ENCODE measurements at places on chromosomes 4 and X. TPM values are rescaled to one million over a fixed set of nuclear protein-coding genes. Genes with fewer than 3 reads are reported as not detected.

DNA sequence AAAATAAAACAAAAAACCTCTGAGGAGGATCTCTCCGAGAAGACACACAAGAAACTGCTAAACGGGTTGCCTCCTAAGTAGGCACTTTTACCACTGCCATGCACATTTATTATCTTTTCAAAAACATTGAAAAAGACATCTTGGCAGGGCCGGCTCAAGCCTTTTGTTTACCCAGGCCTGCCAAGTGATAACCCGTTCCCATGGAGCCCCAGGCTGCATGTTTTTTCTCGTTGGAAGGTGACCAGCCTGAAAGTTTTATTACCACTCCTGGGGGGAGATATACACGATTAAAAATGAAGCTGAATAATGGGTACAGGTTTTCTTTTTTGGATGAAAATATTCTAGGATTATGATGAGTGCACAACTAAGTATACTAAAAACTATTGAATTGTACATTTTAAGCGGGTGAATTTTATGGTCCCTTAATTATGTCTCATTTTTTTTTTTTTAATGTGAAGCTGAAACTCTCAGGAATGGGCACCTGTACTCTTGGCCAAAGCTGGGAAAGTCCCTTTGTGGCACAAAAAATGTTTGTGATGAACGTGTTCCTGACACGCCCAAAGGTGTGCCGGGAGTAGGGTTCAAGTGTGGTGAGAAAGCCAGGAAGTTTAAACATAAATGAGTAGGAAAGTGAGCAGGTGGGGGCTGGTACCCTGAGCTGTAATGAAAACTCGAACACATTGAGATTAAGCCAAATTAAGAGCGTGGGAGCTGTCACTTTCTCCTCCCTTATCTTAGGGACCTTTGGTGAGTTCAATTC lies 1.5 kb upstream of the MAP7D2 start:
- no peak for DNase-seq

- DNase-seq = no peak
Measured at GRCh38 chrX:1378306-1378759, 13.6 kb downstream of the SLC25A6 start.

GRCh38 chrX:101051549-101052302 lies at the start of gene TRMT2B:
TRMT2B (minus strand) TSS chrX:101052111; CDS start chrX:101042289, 9,822 bp downstream.
- DNase-seq = peak; percentile 67

GRCh38 chrX:136200466-136200865 lies 50.7 kb downstream of the MAP7D3 start:
- DNase-seq = no peak

GRCh38 chrX:7220121-7220520 lies 72.2 kb upstream of the PUDP start:
- peak; percentile 34 for DNase-seq

DNA sequence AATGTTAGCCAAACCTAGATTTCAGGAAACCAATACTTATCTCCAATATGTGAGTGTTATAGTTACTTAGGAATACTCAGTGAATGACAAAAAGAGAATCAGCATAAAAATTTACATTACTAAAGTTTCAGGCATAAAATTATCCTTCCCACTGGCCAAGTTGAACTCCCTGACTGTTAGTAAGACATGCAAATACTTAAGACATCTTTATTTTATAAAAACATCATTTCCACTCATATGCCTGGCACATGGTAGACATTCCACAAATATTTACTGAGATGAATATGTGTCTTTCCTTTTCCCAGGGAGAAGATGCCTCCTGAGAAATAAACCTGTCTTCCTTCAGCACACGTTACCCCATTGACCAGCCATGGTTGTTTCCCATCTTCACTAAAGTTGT lies 7.3 kb downstream of the VEGFD start:
- no peak for DNase-seq

DNA sequence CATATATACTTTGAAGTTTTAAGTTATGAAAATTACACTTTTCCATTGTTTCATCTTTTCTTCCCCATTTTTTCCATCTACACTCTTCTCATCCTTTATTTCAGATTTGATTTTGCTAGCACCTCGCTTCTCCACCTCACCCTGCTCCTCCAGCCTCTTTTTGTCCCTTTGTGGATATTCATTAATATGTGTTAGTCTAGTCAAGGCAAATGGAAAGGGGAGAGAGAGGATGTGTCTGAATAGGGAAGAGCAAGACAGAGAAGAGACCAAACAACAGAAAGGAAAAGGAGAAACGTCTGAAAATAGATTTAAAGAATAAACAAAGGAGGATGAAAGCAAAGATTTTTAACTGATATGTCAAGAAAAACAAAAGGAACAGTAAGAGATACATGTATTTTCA lies 24.1 kb downstream of the GPM6A start:
- DNase-seq = no peak

DNA sequence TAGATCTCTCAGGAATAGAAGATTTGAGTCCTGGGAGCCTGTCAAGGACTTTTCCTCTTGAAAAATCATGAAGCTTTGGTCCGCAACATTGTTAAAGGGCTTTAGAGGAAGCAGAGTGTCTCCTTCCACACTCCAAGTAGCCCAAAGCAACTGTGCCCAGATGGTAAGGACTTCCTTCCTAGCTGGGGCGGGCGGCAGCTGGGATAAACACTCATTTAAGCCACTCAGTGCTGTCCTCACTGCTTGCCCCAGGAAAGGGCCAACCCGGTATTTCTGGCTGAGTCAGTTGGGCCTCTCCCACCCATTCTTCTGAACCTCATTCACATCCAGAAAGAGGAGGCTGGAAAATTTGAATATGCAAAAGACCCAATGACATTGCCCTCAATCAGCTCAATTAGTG lies 144.3 kb downstream of the CHIC2 start:
- DNase-seq = no peak

DNA sequence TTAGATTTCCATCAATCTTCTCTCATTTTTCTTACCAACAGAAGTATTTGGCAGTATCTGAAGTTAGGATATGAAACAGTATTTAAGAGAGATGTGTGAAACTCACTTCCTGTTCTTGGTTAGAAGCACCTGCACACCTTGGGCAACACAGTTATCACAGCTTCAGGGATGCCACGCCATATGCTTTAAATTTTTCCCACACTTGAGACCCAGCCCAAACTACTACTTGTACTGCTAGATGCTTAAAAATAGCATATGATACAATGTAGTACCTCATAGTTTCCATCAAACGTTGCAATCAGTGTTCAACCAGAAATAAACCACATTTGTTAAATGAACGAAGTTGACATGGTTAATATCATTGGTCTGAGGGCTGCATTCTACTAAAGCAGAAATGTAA lies 725.1 kb upstream of the FRG1 start:
- DNase-seq = no peak

DNA sequence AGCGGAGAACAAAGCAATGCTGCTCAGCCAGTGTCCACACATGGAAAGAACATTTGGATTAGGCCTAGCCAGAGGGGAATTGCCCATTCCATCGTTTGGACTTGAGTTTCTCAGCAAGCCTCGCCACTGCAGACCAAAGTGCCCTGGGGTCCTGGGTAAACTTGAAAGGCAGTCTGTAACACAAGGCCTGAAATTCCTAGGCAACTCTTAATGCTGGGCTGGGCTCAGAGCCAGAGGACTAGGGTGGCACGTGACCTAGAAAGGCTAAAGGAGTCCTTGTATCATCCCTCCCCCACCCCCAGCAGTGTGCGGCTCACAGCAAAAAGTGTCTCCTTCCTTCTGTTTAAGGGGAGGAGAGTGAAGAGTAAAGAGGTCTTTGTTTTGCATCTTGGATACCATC lies 210.4 kb upstream of the ARX start:
- no peak for DNase-seq

GRCh38 chr4:37058826-37059225 lies 185.7 kb upstream of the NWD2 start:
- no peak for DNase-seq

DNA sequence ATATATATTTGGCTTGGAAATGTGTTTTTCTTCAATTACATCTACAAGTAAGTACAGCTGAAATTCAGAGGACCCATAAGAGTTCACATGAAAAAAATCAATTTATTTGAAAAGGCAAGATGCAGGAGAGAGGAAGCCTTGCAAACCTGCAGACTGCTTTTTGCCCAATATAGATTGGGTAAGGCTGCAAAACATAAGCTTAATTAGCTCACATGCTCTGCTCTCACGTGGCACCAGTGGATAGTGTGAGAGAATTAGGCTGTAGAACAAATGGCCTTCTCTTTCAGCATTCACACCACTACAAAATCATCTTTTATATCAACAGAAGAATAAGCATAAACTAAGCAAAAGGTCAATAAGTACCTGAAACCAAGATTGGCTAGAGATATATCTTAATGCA lies 26.1 kb downstream of the NUDT6 start:
- no peak for DNase-seq

- no peak for DNase-seq
Measured at GRCh38 chrX:53695946-53696549, 9.5 kb upstream of the HUWE1 start.

GRCh38 chr4:77865259-77865658 lies 2.6 kb downstream of the MRPL1 start:
- DNase-seq = no peak

DNA sequence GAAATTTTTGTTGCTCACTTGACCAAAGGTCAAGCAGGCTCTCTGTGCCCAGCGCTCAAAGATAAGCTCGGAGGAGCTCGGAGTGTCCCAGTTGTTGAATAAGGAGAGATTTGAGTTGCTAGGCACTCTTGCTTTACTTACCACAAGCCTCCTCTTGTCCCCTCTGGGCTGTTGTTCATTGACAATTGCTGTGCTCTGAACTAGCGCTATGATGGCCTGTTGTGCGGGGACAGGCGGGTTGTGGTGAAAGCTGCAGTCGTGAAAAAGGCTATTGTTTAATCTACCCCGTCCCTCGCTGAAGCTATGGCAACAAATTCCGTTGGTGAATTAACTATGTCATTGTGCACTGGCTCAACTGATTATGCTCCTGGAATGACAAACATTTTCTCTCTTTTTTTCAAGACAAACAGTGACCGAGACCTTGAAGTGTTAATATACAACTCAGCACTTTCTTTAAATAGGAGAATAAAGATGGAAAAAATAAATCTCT lies 21.0 kb upstream of the POLA1 start:
- no peak for DNase-seq

DNA sequence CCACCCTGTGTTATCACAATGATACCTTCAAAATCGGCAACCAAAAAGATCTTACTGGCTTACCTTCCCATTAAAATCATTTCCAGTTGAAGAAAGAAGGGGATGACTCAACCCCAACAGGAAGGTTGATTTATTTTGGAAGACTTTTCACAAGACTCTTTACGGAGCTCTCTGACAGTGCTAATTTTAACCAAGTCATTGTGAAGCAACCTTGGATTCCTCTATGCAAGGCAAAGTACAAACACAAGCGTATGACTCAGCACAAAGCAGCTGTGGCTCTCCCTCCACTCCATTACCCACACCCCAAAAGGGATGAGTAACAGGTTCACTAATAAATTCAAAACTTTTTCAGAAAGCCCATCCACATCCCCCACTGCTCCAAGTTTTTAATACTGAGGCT lies 213.8 kb upstream of the FGF13 start:
- DNase-seq = no peak

DNA sequence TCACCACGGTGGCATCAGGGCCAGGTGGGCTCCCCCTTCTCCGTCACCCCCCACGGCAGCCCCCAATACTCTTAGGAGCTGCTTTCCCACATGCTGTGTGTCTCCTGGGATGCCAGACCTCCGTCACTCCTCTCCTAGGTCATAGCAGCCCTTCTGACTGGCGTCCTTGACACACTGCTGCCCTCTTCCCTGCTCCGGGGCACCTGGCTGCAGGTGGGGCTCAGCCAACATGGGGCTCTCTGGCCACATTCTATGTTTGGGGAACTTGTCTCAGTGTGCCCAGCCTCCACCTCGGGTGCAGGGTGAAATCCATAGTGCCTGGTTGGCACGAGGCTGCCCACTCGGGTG lies 13.8 kb downstream of the TMEM175 start:
- DNase-seq = no peak

GRCh38 chr4:94551643-94552564 lies 100.2 kb downstream of the PDLIM5 start:
- DNase-seq = no peak

- no peak for DNase-seq
Measured at GRCh38 chr4:134628066-134628465, 426.5 kb upstream of the PABPC4L start.

DNA sequence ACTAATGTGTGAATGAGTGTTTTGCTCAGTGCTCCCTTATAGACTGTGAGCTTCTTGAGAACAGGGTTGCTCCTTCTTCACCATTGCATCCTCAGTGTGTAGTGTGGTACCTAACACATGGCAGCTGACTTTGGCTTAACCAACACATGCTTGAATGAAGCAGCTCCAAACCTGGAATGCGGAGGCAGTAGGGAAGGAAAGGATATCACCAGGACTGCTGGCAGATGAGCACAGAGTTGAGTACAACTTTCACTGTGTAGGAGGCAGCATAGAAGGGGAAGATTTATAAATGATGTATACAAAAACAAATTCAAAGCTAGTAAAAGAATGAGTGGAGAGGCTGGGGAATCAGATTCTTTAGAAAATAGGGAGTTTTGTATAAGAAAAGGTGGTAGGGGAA lies 174.3 kb downstream of the SLIT2 start:
- DNase-seq = no peak

DNA sequence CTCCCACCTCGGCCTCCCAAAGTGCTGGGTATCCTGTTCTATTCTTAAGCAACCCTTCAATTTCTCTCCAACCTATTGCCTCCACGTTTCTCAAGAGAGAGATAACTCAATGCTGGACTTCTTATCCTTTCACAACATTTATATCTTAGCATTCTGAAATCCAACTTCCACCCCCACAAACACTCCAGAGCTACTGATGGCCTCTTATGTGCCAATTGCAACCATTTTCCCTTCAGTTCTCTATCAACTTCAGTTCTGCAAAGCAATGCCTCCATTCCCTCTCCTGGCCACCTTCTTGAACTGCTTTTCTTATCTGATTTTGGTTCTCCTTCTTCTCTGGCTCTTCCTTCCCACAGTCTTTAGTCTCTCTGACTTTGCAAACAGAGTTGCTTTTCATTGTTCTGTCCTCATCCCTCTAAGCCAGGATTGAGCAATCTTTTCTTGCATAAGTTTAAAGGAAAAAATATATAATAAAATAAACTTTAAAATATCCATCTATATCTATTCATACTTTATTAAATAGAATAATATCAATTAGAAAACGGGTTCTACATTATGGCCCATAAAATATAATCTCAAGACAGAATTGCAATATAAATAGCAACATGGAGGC lies 3.6 kb upstream of the STBD1 start:
- DNase-seq = no peak

NPY2R gene
- polyA plus RNA-seq = not detected

C1QTNF7 gene
- 19.0 TPM for polyA plus RNA-seq

CENPVL1 gene
- not detected for polyA plus RNA-seq

EDA2R gene
- polyA plus RNA-seq = 0.86 TPM

MAGEC3 gene
- 1.6 TPM for polyA plus RNA-seq

QRFPR gene
- polyA plus RNA-seq = 0.73 TPM

UGT2A2 gene
- not detected for polyA plus RNA-seq

HERC5 gene
- polyA plus RNA-seq = 6.2 TPM

CENPE gene
- 13.6 TPM for polyA plus RNA-seq

POLR2B gene
- 116 TPM for polyA plus RNA-seq

KIAA1210 gene
- 1.2 TPM for polyA plus RNA-seq

ARX gene
- 0.10 TPM for polyA plus RNA-seq

ANK2 gene
- 26.0 TPM for polyA plus RNA-seq

PRDM5 gene
- polyA plus RNA-seq = 21.2 TPM
